NCI-H1417 treated with DMSO at 0.1 percent for 48 hours (cell line): ENCODE measurements at places on chromosomes 7 and 10.
A peak's percentile ranks its signal among the peaks of the same experiment; 100 is the strongest.

GRCh38 chr7:52450816-52451215, 584.6 kb upstream of the POM121L12 start:
- no peak for DNase-seq

DNA sequence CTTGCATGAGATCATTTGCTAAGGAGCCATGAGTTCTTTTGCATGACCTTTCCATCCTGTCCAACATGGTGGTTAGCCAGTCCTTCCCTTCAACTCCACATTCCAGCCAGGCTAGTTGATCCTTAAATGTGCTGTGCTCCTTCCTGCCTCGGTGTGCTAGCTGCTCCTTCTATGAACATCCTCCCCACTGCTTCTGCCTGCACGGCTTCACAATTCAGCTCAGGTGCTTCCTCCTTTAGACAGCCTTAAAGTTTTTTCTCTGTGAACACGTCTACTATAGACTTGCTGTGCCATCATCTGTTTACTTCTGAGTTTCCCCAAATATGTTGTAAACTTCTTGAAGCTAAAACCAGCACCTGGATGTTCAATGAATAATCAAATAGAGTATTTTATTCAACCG, 95.5 kb downstream of the OTUD1 start:
- DNase-seq: no peak

- peak; percentile 76 for DNase-seq
Observed at GRCh38 chr10:101287997-101288635, 58.9 kb upstream of the LBX1 start.

- DNase-seq: no peak
Observed at GRCh38 chr10:119316729-119317097, 109.3 kb downstream of the GRK5 start.

- DNase-seq: no peak
Observed at GRCh38 chr7:8560501-8560900, 127.1 kb downstream of the NXPH1 start.

GRCh38 chr7:156019308-156019707, 207.0 kb upstream of the SHH start:
- no peak for DNase-seq

- no peak for DNase-seq
Observed at GRCh38 chr7:75962607-75963380, 31.6 kb downstream of the TMEM120A start.

DNA sequence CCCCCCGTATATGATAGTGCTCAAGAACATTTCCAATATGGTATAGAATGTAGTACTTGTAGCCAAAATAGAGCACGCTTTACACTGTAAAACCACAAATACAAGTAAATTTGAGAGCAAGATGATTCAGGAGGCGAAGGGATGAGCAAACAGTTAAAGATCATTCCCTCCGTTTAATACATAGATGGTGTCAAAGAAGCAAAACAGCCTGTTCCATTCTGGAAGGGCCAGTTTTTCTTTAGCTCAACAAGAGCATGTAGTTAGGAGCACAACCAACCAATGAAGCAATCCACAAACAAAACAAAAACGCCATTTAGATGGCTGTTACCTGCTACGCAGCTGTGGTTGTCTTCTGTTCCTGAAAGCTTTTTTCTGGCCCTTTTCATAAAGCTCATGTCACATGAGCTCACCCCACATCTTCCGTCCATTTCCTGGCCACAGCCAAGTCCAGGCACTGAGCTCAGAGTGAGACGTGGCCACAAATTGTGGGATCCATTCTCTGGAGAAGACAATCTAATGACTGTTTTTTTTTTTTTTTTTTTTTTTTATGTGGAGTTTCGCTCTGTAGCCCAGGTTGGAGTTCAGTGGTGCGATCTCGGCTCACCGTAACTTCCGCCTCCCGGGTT, 185.6 kb downstream of the FANK1 start:
- no peak for DNase-seq

- no peak for DNase-seq
Observed at GRCh38 chr7:42091461-42092291, 145.3 kb downstream of the GLI3 start.

DNA sequence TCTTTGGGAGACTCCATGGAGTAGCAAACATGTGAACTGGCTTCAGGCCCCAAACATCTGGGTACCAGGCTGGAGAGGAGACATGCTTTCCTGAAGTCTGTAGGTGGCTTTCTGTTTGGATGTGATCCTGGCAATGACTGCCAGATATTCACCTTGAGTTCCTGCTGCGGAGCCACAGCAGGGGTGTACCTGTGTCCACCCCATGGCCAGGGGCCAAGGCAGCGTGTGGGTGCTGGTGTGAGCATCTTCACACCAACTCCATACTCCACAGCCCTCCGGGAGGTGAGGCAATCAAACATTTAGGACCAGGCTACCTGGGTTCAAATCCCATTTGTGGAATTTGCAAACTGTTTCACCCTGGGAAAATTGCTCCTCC, 113.0 kb downstream of the ADCY1 start:
- no peak for DNase-seq

DNA sequence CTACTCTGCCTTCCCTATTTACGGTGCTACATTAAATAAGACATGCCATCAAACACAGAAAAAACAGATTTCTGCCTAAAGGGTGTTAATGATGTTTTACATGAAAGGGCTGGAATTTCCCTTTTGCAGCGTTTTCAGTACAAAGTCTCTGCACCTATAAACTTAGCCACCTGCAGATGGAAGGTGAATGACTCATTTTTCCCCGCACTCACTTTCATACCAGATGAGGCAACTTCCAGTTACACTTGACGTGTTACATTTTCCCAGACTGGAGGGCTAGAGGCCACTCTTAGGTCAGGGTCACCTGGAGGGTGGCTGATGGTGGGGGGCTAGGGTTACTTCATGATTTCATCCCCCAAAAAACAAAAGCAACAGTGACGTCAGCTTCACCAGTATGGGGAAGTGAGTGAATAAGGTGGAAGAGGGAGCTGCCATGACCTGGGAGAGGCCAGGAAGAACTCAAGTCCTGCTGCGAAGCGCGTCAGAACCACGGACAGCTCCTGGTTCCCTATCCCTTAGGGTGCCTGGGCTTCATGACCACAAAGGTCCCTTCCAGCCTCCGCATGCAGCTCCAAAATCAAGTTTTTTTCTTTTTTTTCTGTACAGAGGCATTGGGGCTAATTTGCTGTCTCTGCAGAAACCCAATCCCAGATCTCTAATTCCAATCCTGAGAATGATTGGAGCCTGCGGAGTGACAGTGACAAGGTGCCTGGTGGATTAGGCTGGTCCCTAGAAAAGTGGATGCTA, 94.0 kb downstream of the ADARB2 start:
- no peak for DNase-seq

DNA sequence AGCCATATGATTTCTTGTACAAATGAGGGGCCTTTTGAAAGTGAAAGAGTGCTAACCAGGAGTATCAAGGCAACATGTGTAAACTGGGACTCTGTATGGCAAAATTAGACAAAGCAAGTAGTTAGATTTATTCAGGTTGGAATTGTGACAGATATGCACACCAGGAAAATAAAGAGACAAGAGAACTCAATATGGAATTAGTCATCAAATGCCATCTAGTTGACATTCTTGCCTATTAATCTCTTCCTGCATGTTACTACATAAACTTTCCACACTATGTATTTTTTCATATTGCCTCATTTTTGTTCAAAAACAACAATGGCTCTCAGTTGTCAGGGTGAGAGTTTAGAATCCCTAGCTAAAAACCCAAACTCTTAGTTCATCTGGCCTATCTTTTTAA, 799.0 kb downstream of the NRG3 start:
- no peak for DNase-seq

- DNase-seq: no peak
Observed at GRCh38 chr7:102284399-102284798, 2.3 kb upstream of the SH2B2 start.

GRCh38 chr7:1924258-1924817, 254.3 kb downstream of the ELFN1 start:
- no peak for DNase-seq

- no peak for DNase-seq
Observed at GRCh38 chr7:20412032-20412431, 81.3 kb downstream of the ITGB8 start.

DNA sequence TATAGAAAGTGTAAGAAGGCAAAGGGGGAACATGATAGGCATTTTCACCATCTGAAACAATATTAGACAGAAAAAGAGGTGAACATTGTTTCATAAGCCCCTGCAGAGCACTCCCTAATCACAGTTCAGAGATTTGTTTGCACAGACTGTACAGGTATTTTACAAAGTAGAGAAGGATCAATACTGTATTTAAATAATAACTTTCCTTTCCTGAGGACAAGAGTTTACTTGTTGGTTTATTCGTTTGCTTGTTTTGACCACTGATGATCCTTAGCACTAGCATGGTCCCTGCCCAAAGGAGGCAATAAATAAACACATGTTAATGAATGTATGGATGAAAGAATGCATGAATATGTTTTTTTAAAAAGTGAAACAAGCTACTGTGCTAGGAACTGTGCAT, 690.1 kb upstream of the COBL start:
- no peak for DNase-seq

DNA sequence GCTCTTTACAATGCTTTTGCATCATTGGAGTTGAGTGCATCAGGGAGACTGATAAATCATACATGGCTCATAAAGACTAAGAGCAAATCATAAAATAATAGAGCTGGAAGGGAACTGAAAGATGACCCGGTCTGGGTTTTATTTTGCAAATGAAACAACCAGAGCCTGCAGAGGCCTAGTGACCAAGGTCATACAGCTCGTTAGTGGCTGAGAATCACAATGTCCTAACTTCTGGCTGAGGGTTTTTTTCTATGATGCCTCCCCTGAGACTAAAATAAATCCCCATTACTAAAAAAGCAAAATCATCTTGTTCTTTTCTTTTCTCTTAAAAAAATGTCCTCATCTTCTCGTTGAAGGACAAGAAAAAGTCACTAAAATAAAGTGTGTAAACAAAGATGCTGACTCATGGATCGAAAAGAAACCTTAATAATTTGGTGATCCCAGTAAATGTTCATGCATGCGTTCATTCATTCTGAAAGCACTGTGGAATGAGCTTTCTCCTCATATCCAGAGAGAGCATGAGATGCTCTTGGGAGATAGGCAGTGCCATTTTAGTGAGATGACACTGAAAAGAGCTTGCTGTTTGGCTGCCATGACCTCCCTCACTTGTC, 107.8 kb upstream of the PHYHIPL start:
- no peak for DNase-seq

DNA sequence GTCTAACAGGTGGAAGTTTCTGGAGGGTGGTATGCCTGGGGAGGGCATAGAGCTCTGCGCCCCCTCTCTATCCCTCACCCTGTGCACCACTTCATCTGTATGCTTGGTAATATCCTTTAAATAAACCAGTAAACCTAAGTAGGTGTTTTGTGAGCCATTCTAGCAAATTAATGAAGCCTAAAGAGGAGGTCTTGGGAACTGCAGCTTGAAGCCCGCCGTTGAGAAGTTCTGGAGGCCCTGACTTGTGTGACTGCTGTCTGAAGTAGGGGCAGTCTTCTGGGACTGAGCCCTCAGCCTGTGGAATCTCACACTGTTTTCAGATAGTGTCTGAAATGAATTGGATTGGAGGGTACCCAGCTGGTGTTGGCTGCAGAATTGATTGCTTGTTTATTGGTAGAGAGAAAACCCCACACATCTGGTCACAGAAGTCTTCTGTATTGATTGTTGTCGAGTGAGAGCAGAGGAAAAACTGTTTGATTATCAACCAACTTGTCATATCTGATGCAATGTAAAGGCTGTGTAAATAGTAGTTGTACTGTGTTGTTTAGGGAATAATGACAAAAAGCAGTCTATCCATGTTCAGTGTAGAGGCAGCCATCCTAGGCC, 4.7 kb downstream of the CRCP start:
- DNase-seq: no peak

DNA sequence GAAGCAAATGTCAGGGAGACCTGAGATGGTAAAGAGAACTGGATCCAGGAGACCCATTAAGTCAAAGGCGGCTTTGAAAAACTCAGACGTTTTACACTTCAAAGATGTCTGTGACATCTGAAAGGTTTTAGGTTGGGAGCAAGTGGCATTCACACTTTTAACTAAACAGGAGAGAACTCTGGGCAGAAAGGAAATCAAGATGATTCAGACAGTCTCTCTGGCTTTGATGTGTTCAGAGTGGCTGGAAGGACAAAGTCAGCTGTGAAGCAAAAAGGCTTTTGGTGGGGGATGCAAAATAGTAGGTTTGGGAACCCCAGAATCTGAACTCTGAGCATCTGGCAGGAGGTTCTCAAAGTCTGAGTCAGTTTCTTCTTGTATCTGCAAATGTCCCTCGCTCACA, 66.6 kb downstream of the PRKCQ start:
- no peak for DNase-seq

- no peak for DNase-seq
Observed at GRCh38 chr7:80105701-80106408, 28.8 kb upstream of the GNAI1 start.

- no peak for DNase-seq
Observed at GRCh38 chr7:142353147-142354060, 95.5 kb upstream of the PRSS58 start.

GRCh38 chr10:50651808-50652207, 28.1 kb upstream of the SGMS1 start:
- no peak for DNase-seq

- DNase-seq: no peak
Observed at GRCh38 chr7:49119706-49120105, 195.4 kb downstream of the CDC14C start.

DNA sequence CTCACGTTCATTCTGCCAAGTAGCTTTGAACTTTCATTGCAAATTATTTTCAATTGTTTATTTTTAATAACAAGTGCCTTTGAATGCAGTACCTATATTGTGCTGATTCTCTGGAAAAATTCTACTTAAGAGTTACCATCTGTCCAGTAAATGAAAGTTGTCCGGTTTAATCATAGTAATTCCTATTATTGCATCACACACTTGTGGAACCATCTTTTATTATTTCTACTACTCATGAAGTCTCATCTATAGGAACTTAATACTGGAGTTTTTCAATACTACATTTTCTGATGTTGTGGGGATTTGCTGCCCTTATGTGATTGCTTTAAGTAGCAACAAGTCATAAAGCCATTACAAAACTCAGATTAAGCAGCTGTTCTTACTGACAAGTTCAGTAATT, 16.5 kb upstream of the SKAP2 start:
- DNase-seq: no peak

DNA sequence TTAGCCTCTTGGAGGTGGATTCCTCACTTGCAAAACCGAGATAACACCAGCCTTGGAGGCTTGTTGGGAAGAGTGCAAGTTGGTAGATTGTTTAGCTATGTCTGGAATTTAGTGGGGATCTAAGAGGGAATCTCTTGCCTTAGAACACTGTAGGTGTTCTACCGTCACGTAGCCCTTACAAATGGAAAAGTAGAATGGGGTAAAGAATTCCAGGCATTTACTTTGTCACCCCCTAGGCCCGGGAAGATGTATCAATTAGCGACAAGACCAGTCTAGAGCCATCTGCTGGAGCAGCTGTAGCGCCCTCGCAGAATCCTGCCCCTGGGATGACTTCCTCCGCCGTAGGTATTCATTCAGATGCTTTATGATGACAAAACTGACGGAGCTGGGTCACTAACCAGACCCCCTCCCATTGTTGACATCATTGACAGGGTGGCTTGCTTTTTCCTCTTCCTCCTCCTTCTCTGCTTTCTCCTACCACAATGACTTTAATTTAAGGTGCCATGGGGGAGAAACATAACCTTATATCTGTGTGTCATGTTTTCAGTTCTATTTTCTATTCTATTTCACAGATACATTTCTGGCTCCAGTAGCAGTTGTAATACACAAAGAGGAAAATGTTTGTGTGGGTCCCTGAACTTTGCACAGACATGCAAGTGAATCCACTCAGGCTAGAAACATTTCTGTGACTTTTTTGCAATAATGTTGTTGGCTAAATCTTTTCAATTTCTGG, 262.6 kb upstream of the LYZL1 start:
- no peak for DNase-seq

GRCh38 chr7:23469961-23470250, 385 bp downstream of the IGF2BP3 start:
- no peak for DNase-seq

- DNase-seq: no peak
Observed at GRCh38 chr10:8103543-8103942, 49.1 kb downstream of the GATA3 start.
